ENCODE measurements at places on chromosomes 2 and 18.
A peak's percentile ranks its signal among the peaks of the same experiment; 100 is the strongest.

DNA sequence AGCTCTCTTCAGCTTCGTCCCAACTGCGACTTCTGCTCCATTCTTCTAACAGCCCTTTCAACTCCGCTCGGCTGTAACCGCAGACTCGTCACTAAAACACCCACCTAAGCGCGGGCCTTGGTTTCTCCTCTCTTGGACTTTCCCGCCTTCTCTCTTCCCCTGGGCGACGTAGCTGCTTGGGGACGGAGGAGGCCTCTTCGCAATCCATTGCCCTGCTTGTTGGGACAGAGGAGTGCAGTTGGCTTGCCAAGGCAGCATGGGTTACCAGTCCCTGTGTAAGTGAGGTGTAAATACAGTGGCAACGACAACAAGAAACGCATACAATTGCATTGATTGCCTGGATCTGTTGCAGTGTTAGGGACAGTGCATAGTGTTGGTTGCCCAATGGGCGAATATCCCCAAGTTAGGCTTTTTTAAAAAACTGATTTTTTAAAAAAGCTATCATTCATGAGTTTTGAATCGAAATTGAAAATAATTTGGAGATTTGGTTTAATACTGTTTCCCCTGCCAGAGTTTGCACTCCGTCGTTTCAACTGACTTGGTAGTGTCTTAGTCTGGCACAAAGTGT, 484 bp upstream of the DARS1 start:
- ATAC-seq: peak; percentile 38

DNA sequence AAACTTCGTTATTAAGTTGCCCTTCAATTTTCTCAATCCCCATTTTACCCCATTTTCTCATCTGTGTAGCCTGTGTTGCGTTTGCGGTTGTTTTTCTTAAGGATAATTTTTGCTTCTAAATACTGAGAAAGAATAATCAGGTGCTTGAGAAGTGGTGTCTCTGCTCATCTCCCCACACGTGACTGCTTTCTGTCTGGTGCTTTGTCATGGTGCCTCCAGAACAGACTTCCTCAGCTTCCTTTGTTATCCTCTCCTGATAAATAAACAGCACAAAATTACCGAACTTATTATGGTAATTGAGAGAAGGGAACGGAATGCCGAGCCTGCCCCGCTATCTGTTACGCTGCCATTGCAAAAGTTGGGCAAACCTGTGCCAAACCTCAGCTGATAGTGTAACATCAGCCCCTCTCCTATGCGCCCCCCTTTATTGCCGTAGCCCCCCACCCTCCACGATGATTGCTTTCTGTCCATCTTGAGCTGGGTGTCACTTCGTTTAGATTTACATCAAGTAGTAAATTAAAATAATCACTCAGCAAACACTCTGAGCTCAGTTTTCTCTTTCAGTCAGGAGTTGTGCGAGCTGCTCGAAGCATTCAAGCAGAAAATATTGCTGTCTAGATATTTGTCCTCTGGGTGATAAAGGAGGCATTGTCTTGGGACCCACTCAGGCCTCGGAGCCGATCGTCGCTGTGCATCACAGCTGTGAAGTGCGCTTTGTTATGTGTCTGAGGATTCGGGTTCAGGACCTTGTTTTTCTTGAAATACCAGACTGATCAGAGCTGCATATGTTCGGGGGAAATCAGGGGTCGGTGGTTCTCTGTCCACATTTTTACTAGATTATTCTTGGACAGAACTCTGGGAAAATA, 1008.5 kb upstream of the FANCL start:
- ATAC-seq: no peak

DNA sequence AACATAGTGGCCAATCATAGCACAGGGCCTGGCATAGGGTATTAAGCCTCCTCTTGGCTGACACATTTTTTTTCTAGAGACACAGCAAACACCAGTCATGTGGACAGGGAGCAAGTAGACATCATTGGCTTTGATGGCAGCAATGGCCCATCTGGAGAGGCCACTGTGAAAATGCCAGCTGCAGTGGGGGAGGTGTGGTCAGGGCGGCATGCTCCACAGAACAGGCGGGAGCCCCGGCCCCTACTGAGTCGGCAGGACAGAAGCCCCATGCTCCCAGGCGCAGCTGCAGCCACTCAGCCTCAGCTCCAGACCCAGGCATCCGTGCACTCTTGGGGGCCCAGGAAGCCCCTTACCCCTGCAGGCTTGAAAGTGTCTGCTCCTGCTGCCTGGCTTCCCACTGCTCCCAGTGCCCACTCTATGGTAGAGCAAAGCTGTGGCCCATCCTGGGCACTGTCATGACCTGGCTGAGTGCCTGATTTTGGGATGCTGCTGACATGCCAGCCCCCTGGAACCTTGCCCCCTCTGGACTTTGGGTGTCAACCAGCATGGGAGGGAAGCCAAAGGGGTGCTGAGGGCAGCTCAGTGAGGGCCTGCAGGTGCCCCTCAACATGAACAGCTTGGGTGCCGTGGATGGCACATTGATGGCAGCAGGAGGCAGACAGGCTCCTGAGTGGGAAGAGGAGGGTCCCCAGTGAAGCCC, 23.3 kb upstream of the UBE2F start:
- no peak for ATAC-seq

GRCh38 chr2:11681722-11682589, 12.0 kb upstream of the NTSR2 start:
- peak; percentile 80 for ATAC-seq

DNA sequence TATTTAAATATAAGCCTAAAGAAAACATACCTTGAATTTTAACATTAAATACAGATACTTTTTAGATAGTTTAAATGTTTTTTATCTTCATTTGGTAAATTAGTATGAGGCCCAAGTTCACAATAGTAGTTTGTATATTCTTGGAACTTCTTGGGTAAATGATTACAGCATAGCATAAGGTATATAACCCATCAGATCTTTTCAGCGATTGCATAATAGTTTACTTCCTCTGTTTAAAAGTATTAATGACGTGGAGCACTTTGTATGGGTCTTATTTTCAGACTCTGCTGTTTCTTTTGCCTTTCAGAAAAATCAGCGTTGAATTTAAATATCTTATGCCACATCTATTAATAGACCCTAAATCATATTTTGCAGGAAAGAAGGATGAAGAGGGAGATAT, 60.2 kb downstream of the CHRNA1 start:
- no peak for ATAC-seq

DNA sequence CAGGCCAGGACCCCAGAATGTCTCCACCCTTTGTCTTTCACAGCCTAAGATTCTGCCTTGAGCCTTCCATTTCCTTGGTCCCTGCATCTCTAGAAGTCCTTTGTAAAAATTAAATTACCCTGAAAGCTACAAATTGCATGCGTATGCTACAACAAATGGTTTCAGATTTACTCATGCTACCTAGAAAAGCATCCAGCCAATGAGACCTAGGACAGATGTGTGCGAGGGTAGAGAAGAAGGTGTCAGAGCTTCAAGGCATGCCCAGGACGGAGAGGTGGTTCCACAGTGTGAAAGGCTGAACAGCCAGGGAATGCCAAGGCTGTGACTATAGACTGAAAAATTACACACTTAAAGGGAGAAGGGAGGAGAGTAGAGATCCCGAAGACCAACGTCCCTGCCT, 40.2 kb downstream of the CCBE1 start:
- ATAC-seq: no peak

DNA sequence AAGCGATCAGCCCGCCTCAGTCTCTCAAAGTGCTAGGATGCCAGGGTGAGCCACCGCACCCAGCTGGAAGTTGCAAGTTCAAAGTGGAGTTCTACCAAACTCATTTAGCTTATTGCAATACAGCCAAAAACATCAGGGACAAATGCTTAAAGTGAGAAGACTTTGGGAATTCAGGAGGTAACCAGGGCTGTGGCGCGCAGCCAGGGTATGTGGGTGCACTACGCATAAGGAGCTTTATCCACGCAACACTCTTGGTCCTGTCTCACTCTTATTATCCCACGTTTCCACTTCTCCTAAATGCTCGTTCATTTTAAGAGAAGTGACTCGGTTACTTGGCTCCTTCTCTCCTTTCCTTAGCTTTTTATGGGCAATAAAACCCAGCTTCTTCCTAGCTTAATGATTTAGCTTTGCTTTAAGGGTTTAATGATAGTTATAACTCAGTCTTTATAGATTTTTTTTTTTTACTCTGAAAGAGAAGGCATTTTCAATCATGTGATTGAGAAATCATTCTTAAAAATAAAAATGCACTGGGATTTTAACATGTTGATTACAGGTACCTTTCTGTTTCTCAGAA, 199.8 kb downstream of the KCNE4 start:
- ATAC-seq: no peak

- no peak for ATAC-seq
These were observed 76.0 kb downstream of the SH3YL1 start for GRCh38 chr2:187825-188224.

- ATAC-seq: no peak
These were observed 219.5 kb upstream of the NRP2 start for GRCh38 chr2:205462681-205463345.

GRCh38 chr2:160268151-160268781, 68.2 kb upstream of the ITGB6 start:
- no peak for ATAC-seq

DNA sequence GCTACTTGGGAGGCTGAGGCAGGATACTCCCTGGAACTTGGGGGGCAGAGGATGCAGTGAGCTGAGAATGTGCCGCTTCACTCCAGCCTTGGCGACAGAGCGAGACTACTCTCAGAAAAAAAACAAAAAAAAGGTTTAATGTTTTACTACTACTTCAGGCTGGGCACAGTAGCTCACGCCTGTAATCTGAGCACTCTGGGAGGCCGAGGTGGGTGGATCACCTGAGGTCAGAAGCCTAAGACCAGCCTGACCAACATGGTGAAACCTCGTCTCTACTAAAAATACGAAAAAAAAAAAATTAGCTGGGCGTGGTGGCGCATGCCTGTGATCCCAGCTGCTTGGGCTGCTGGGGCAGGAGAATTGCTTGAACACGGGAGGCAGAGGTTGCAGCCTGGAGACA, 75.7 kb upstream of the ATIC start:
- ATAC-seq: no peak

DNA sequence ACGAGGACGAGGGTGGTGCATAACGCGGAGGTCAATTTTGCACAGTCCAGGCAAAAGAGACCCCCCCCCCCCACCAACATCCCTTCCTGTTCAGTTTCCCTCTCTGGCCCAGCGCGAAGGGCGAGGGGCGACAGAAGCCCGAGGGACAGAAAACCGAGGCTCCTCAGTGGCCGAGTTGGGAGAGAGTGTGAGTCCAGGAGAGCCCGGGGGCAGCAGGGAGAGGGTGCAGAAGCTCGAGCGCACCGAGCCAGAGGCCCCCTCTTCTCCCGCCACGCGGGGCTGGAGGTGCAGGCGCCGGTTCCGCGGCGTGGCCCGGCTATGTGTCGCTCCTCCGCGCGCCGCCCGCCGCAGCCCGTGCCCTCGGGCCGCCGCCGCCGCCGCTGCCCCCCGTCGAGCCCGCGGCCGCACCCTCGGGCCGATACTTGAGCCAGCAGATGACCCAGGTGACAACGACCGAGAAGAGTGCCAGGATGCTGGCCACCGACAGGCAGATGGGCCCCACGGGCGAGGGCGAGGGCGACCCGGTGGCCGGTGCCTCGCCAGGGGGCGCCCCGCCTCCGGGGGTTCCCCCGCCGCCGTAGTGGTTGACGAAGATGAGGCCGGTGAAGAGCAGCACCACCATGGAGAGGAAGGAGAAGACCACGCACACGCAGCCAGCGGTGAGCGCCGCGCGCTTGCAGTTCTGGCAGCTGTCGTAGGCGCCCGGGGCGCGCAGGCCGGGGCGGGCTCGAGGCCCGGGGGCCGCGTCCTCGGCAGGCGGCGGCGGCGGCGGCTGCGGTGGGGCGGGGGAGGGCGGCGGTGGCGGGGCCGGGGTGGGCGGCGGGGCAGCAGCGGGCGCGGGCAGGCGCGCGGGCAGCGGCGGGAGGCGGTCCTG, 20.2 kb upstream of the PAX3 start:
- peak; percentile 16 for ATAC-seq

DNA sequence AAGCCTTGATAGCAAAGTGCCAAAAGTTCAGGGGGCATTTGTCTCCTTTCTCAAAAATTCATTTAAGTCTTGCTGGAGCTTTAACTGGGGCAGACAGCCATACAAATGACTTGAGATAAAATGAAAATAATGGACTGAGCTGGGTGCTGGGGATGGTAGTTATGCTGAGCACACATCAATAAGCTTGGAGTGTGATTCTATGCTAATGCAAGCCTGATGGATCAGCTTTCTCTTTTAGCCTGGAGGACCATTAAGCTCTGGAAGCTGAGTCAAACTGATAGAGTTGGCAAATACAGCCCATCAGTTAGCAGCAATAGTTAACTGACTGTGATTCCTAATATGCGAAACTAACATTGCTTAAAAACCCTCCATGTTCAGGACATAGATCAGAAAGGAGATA, 98.0 kb downstream of the CAMKMT start:
- no peak for ATAC-seq

DNA sequence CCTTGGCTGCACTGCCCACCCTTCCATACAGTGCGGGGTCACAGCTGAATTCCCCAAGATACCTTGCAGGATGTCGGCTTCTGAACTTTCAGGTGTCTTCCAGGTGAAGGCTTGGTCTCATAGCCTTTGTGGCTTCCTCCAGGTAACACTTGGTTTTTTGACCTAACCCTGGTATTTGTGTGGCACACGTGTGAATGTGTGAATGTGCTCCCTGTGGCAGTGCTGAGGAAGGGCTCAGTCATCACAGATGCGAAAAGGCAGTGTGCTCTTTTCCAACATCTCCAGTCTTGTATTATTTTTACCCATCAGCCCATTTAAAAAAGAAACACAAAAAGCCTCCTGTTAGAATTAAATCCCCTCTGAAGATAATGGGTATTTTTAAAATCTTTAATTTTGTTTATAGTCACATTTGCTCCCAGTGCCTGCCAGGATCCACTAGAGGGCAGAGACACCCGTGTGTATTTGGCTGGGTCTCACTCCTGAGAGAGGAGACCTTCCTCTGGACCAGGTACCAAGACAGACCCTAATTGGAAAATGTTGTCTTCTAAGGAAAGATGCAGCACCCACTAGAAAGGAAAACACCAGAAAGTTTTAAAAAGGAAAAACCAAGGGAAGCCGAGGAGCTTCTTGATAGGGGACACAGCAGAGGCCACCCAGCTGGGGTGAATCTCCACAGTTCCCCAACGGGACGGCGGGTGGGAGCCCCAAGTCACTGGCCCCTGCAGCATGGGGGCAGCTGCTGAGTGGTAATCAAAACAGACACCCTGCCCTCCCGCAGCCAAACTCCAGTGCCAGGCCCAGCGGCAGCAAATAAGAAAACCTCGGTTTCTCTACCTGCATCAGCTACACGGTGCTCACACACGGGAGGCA, 27.7 kb downstream of the FAM110C start:
- ATAC-seq: no peak

DNA sequence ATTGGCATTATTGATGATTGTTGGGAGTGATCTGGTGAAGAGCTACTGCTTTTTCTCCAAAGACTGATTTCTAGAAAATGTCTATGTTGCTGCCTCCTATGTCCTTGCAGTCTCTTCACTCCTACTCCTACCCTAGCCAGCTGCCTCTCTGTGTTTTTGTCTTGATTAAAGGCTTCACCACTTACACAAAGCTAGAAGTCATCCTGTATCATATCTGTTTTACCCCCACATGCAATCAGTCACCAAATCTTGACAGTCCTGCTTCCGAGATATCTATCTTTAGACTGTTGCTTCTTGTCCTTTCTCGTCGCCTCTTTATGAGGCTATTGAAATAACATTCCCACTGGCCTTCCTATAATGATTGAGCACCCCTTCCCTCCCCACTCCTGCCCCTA, 84.5 kb upstream of the ITGA4 start:
- peak; percentile 19 for ATAC-seq

- ATAC-seq: no peak
These were observed 38.8 kb downstream of the RRM2 start for GRCh38 chr2:10161206-10161931.

Measured in SK-N-SH treated with all-trans-retinoic acid at 6 μM for 48 hours (cell line).